ENCODE measurements at places on chromosomes 4 and X.

DNA sequence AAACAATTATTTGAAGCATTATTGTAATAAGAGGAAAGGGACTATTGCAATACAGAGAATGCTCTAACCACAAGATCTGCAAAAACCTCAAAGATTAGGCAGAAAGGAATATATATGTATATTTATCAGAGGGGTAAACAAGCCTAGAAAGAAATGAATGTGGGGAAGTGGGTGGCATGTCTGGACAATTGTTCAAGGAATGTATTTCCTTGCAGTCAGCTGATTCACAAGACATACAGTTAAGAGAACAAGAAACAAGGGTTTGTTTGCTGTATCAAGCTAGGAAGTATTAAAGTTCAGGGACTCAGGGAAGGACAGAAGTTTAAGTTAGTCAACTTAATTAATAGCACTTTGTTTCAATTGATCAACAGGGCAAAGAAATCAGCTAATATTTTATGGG, 514.7 kb downstream of the CENPC start:
- DNase-seq = no peak

DNA sequence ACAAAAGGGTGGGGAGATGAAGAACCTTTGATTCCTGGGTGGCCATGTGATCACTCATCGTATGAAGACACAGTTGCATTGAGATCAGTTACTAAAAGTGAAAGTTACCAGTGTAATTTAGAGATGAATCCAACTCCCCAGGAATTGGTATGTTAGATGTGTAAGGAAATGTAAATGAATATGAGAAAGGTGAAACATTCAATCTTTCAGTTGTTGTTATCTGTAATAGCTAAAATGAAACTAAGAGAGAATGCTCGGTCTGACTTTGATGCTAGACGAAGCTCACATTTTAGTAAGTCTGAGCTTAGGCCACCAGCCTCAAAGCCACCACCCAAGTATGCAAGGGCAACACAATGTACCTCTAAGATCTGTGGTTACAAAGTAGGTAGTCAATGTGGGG, 194.3 kb upstream of the POF1B start:
- DNase-seq = no peak

DNA sequence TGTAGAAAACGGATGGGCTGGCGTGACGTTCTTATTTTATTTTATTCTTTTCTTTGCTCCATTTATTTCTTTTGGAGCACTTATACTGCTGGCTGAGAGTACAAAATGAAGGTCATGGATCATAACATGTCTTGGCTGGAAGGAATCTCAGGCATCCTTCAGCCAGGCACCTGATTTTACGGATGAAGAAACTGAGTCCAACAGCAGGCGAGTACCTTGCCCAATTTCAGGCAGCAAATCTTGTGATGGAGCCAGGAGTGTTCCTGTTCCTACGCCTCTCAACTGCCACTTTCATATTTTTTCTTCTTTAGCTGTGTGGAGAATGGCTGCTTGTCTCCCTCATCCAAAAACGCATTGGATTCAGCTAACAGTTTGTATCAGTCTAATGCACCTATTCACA, 332.1 kb upstream of the IGFBP7 start:
- no peak for DNase-seq

- no peak for DNase-seq
These were observed 224.2 kb downstream of the PTTG2 start for GRCh38 chr4:38184404-38184803.

DNA sequence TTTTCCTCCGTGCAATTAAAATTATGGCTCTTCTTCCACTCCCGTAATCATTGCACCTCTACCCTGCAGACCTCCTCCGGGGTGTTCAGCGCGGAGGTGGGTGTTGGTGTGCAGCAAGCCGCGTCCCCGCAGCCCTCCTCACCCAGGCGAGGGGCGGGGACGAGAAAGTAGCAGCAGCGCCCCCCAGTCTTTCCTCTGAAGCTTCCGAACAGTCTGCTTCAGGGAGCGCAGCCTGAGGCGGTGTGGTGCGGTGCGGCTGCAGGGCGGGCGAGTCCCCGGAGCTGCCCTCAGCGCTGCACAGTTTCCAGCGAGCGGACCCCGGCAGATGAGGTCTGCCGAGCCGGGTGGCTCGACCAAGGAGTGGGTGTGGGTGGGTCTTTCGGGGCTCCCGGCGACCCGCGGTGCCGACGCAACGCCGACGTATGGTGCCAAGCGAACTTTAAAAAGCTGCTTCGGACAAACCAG, at the start of gene FRAS1:
TSS of gene FRAS1 (plus strand) at position 189 of the 465 bp plus-strand sequence. CDS start 687 bp downstream, outside the sequence.
- no peak for DNase-seq
